ENCODE measurements at places on chromosomes 12 and 14.
A peak's percentile ranks its signal among the peaks of the same experiment; 100 is the strongest.

DNA sequence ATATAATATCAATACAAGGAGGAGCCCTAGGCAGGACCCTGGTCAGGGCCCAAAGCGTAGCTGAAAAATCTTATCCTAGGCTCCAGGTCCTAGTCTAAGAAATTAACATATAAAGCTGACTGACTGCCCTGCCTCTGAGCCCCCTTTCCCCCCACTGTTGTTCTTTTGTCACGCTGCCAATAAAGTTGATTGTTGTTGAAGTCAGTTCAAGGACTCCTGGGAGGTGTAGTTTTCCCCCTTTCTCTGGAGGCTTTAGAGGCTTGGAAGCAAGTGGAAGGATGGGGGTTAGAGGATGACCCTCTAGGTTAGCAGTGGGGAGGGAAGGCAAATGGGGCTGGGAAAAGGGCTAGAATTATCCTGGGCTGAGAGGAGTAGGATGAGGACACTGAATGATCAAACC lies 3.2 kb downstream of the PPP1R1A start:
- DNase-seq, result no peak

DNA sequence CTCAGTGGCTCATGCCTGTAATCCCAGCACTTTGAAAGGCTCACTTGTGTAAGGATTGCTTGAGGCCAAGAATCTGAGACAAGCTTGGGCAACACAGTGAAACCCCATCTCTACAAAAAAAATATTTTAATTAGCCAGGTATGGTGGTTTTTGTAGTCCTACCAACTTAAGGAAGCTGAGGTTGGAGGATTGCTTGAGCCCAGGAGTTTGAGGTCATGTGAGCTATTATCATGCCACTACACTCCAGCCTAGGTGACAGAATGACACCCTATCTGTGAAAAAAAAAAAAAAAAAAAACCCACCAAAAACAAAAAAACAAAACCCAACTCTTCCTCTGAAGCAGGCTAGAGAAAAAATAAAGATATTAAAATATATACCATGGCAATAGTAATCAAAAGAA lies 41.2 kb downstream of the TMEM116 start:
- peak; percentile 35 for DNase-seq

DNA sequence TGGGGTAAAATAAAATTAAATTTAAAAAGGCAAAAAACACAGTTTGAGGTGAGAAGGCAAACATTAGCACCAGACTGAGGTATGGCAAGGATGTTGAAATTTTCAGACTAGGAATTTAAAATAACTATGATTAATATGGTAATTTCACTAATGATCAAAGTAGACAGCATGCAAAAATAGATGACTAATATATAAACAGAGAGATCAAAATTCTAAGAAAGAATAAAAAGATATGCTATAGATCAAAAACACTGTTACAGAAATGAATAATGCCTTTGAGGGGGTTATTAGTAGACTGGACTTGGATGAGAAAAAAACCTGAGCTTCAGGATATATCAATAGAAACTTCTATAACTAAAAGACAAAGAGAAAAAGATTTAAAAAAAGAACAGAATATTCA lies 14.4 kb upstream of the GALNT8 start:
- no peak for DNase-seq

- DNase-seq, result no peak
Observed at GRCh38 chr12:25182765-25183164, 12.2 kb downstream of the DNAI7 start.

GRCh38 chr14:78173346-78174035 lies 3.3 kb downstream of the NRXN3 start:
- no peak for DNase-seq

DNA sequence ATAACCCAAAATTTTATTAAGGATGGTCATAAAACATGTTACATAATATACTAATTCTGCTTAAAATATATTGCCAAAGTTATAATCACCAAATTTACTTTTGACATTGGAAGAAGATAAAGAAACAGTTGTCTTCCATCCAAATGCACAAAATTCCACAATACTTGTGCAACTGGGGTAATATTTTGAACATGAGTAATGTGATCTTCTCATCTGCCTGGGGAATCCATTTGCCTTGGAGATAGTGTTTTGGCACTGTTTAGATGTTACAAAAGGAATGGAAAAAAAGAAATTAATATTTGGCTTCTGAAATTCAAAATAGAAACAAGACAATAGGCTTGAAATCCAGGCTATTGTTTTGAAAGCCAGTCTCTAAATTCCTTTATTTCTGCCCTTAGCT lies 9.1 kb downstream of the GPR19 start:
- no peak for DNase-seq

GRCh38 chr12:4535092-4535491 lies 3.6 kb upstream of the RAD51AP1 start:
- no peak for DNase-seq

- peak; percentile 7 for DNase-seq
Observed at GRCh38 chr12:106753526-106753925, 21.0 kb upstream of the RIC8B start.

- no peak for DNase-seq
Observed at GRCh38 chr12:108712925-108713203, 18.5 kb downstream of the CORO1C start.

DNA sequence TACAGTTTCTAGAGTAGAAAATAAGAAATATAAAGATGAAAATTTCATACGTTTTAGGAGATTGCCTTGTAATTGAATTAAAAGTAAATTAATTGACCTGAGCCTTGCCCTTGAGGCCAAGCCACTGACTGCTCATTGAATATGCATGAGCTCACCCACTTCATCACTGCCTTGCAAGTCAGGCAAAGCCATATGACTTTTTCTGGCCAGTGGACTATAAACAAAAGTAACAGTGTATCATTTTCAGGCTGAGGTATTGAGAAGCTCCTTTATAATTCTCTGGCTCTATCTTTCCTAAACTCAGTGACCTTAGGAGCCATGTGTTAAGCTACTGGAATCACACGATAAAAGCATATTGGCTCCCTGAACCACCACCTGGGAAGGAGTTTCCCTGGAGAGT lies 369.3 kb downstream of the NUAK1 start:
- no peak for DNase-seq

DNA sequence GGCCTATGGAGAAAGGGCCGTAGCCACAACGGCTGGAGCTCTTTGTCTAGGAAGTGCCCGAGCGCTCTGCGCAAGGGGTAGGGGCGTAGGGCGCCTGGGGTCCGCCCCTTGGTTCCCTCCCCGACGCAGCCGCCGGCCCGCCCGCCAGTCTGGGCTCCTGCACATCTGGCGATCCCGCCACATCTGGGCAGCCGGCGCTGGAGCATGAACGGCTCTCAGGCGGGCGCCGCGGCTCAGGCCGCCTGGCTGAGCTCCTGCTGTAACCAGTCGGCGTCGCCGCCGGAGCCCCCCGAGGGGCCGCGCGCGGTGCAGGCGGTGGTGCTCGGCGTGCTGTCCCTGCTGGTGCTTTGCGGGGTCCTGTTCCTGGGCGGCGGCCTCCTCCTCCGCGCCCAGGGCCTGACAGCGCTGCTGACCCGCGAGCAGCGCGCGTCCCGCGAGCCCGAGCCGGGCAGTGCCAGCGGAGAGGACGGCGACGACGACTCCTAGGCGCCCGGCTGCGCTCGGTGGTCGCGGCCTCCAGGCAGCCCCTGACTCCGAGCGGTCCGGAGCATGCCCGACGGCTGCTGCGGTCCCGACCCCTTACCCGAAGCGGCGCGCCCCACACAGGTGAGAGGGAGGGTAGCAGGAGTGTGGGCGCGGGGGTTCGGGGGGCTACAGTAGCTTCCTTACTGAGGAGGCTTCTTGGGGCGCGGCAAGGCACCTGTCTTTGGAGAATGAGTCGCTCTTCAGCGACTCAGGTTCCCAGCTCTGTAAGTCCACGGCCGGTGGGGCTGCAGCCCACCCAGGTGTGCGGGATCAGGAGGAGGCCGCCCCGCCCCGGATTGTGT lies at the start of gene SMIM41:
Gene SMIM41, plus strand, starts transcription at position 129 of the 827 bp plus-strand sequence. Its CDS starts 76 bp downstream, at position 205.
- no peak for DNase-seq

DNA sequence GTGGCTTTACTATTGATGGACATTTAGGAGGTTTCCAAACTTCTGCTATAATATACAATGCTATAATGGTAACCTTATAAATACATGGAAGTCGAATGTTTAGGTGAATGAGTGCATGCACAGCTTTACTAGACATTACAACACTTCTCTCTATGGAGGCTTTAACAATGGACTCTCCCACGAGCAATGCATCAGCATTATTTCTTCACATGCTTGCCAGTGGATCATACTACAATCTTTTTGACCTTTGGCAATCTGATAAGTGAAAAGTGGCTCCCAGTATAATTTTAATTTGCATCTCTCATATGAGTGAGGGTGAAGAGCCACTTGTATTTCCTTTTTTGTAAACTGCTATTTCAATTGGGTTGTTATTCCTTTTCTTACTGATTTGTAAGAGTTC lies 18.2 kb downstream of the RDH12 start:
- no peak for DNase-seq
